Uterine smooth muscle cell (primary cell): ENCODE measurements at places on chromosomes 3 and 15. TPM values are rescaled to one million over a fixed set of nuclear protein-coding genes. Genes with fewer than 3 reads are reported as not detected.

The TUSC7 gene
- total RNA-seq: not detected in 2 replicates

The COLQ gene
- 0.66 and 0.75 TPM in 2 replicates for total RNA-seq

The MOBP gene
- total RNA-seq: under 0.01 TPM in 2 replicates

The MNS1 gene
- total RNA-seq: 1.5 and 3.9 TPM in 2 replicates

The LRRC31 gene
- total RNA-seq: not detected in 2 replicates

The SERINC4 gene
- 0.11 TPM in 1 of 2 replicates, not detected in the other for total RNA-seq

The CCDC54 gene
- not detected in 2 replicates for total RNA-seq

The NOX5 gene
- total RNA-seq: 0.22 and 0.25 TPM in 2 replicates

The ASB14 gene
- total RNA-seq: under 0.01 TPM in 1 of 2 replicates, not detected in the other

The GNAT1 gene
- total RNA-seq: not detected in 2 replicates

The MED12L gene
- 0.25 and 0.33 TPM in 2 replicates for total RNA-seq

The SLC9C1 gene
- total RNA-seq: 0.12 and 0.22 TPM in 2 replicates

The HYAL1 gene
- 0.50 and 0.66 TPM in 2 replicates for total RNA-seq

The SLC51B gene
- total RNA-seq: 0.12 and 0.33 TPM in 2 replicates

The CLDN11 gene
- 264 and 356 TPM in 2 replicates for total RNA-seq

The ATP2B2 gene
- not detected in 2 replicates for total RNA-seq

The KNL1 gene
- total RNA-seq: 11.1 and 43.8 TPM in 2 replicates

The MINDY4B gene
- total RNA-seq: not detected in 2 replicates

The PCSK6 gene
- total RNA-seq: 0.44 and 1.2 TPM in 2 replicates

The TMED3 gene
- 124 and 154 TPM in 2 replicates for total RNA-seq

The PCLAF gene
- total RNA-seq: 25.0 and 44.9 TPM in 2 replicates

The IL20RB gene
- total RNA-seq: 1.8 and 3.2 TPM in 2 replicates

The UCN2 gene
- total RNA-seq: 1.2 and 1.5 TPM in 2 replicates

The CEMIP gene
- 5.0 and 14.6 TPM in 2 replicates for total RNA-seq

The DIS3L gene
- 26.0 and 27.6 TPM in 2 replicates for total RNA-seq

The RAP2B gene
- total RNA-seq: 29.8 and 31.4 TPM in 2 replicates

The CCR9 gene
- not detected in 2 replicates for total RNA-seq

The CHRM5 gene
- 0.75 TPM in 1 of 2 replicates, not detected in the other for total RNA-seq

The MYZAP gene
- total RNA-seq: 1.2 and 1.6 TPM in 2 replicates

The SNTN gene
- not detected in 2 replicates for total RNA-seq

The RAB27A gene
- 13.8 and 17.4 TPM in 2 replicates for total RNA-seq

The CCDC33 gene
- total RNA-seq: 0.12 and 0.22 TPM in 2 replicates

The SGO1 gene
- total RNA-seq: 4.7 and 16.2 TPM in 2 replicates

The STIMATE gene
- total RNA-seq: 13.4 and 23.9 TPM in 2 replicates

The PRC1 gene
- total RNA-seq: 106 and 489 TPM in 2 replicates

The TMEM87A gene
- total RNA-seq: 62.4 and 68.0 TPM in 2 replicates

The TRPM1 gene
- total RNA-seq: not detected in 2 replicates

The MRPS11 gene
- total RNA-seq: 31.5 and 37.3 TPM in 2 replicates

The FAM174B gene
- total RNA-seq: 0.50 and 1.00 TPM in 2 replicates

The HESX1 gene
- 1.4 TPM in 1 of 2 replicates, not detected in the other for total RNA-seq

The C3orf18 gene
- total RNA-seq: 12.9 and 20.2 TPM in 2 replicates
